NCI-H1105 (cell line): ENCODE measurements at places on chromosomes 6 and 20.

DNA sequence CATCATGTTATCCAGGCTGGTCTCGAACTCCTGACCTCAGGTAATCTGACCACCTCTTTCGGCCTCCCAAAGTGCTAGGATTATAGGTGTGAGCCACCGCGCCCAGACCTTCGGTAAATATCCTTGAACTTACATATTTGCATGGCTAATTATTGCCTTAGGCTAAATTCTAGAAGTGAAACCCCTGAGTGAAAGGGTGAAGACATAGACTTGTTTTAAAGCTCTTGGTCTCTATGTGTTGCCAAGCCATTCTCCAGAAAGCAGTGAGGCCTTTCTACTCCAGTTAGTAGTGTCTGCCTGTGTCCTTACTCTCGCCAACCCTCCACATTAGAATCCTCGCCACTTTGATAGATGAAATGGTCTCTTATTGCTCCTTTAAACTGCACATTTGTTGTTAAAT, 2.6 kb upstream of the NOTCH4 start:
- DNase-seq: no peak

GRCh38 chr6:11356404-11357155, 124.1 kb upstream of the NEDD9 start:
- no peak for DNase-seq

- DNase-seq: no peak
Observed at GRCh38 chr6:80550748-80551147, 444.3 kb downstream of the BCKDHB start.

DNA sequence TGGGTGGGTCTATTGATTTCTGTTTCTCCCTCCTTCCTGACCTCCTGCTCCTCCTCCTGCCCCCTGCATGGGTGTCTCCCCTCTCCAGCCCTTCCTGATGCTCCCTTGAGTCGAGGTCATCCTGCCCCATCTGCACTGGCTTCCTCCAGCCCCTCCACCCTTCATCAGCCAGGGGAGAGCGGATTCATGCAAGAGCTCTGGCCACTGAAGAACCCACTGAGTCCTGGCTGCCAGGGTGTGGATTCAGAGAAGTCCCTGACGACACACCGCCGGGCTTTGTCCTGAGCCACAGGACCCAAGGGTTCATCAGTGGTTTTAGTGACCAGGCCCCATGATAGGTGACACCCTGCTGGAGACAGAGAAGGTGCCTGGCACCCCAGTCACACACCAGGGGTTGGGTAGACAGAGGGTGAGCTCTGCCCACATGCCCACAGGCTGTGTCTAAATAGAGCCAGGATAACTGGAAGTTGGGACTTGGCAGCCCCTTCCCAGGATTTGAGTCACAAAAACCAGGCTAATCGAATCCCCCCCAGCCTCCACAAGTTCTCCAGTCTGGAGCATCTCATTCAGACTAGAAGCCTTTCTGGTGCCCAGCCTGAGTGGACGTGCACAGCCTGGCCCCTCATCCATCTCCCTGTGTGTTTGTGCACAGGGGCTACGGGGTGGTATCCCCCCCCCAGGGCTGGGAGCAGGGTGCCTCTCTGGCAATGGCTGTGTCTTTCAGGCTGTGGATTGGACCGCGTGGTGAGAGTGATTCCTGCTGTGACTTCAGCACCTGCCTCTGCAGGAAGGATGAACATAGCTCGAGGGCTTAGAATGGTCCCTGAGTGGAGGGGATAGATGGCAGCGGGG, 1.2 kb downstream of the GFRA4 start:
- DNase-seq: no peak

- DNase-seq: no peak
Observed at GRCh38 chr6:159933077-159933476, 35.8 kb upstream of the IGF2R start.

GRCh38 chr6:63821442-63821841, 185.8 kb downstream of the PHF3 start:
- DNase-seq: no peak

GRCh38 chr6:131038597-131039344, 24.3 kb downstream of the EPB41L2 start:
- DNase-seq: no peak

- no peak for DNase-seq
Observed at GRCh38 chr6:160949531-160949930, 42.0 kb upstream of the MAP3K4 start.

- no peak for DNase-seq
Observed at GRCh38 chr6:76814496-76815458, 648.5 kb downstream of the HTR1B start.

- no peak for DNase-seq
Observed at GRCh38 chr6:27358786-27359185, 29.8 kb upstream of the ZNF391 start.

- peak; percentile 8 for DNase-seq
Observed at GRCh38 chr6:167781066-167781767, 45.5 kb upstream of the AFDN start.

DNA sequence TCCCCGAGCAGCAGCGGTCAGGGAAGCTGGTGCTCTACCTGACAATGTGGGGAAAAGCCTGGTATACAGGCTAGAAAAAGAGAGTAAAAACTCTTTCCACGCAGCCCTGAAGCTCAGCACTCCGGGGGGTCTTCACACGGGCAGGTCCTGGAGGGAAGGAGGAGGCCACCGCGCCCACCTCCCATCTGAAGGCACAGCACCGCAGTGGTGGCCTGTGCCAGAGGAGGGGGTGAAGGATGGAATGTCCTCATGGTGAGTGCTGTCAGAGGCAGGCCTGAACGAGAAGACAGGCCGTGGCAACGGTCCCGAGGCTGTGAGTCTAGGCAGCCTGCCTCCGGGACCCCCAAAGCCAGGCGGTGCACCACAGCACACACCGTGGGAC, 5.8 kb downstream of the SLC2A4RG start:
- DNase-seq: no peak

DNA sequence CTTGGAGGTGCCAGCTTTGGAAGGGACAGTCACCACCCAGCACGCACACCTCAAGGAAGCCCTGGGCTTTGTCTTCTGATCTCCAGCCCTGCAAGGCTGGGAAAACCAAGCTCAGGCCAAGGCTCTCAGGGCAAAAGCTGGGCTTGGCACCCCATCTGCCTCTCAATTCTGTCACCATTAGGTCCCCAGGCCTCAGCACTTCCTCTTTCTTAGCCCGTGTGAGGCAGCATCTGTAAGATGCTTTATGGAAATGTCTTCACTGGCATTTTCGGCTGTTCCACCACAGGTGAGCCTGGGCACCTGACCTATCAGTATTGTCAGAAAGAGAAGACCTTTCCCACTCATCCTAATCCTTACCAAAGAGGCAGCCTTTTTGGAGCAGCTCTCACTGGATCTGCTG, 24.6 kb downstream of the GMEB2 start:
- no peak for DNase-seq

- no peak for DNase-seq
Observed at GRCh38 chr20:63756648-63756991, 17.0 kb downstream of the SLC2A4RG start.

GRCh38 chr6:126076992-126077664, 90.8 kb downstream of the TRMT11 start:
- DNase-seq: no peak

DNA sequence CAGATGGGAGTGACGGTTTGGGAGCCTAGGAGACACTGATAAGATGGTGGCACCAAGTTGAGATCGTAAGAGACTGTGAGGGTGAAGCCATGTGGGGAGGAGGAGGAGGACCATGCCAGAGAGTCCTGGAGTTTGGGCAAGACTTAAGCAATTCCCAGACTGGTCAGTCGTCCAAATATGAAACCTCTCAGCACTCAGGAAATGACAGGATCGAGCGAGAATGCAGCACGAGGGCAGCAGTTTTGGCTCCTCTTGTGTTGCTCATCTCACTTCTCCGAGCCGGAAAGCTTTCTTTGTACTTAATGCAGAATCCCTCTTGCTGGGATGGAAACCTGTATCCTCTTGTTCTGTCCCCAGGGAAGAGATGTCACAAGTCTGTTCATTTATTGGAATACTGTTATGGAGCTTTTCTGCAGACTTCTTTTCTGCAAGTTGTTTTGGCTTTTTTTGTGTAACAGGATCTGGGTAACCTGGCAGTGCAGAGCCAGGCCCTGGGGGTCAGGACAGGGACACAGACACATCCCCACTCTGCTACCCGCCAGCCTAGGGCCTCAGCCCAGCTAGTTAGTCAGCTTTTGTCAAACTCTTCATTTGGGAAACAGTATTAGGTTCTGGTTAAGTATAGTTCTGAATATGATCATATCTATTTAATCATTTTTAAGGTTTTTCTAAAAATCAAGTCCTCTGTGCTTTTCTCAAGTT, 34.3 kb downstream of the FNDC1 start:
- DNase-seq: no peak

GRCh38 chr6:137937834-137938233, 70.8 kb downstream of the TNFAIP3 start:
- DNase-seq: no peak

- DNase-seq: no peak
Observed at GRCh38 chr20:58583586-58583985, 67.5 kb upstream of the STX16 start.

- no peak for DNase-seq
Observed at GRCh38 chr6:39350723-39351505, 28.4 kb upstream of the KCNK16 start.

DNA sequence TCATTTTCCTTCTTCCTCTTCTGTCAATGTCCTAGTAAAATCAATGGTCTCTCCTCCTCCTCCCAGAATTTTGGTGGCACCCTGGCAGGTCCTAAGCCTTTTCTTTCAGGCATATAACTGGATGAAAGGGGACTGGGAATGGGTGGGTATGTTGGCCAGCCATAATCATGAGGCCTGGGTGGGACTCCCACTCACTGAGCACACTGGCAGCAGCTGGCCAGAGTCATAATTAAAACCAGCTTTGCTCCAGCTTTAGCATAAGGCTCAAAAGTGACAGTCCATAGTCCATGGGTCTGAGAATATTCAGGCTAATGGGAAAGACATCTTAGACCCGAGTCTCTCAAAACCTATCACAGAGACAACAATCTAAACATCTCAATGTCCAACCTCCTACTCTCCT, 190.0 kb upstream of the BTBD3 start:
- DNase-seq: no peak

- DNase-seq: no peak
Observed at GRCh38 chr20:19696620-19697019, 61.4 kb upstream of the RIN2 start.

GRCh38 chr20:9359561-9360308, 154.7 kb upstream of the LAMP5 start:
- no peak for DNase-seq

DNA sequence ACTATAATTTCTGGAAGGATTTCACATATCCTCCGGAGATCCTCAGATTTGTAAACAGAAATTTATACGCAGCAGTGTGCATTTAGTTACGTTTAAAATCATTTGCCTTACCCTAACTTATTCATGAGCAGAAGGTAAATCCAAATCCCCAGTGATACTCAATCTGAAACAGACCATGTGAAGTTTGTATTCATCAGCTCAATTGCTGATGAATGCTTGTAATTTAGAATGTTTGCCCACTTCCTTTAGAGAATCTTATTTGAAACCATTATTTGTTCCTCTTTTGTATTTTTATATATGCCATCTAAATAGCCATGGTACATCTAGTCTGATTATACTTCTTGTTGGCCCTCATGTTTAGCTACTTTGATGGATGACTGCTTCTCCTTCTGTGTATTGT, 15.4 kb downstream of the TAAR1 start:
- no peak for DNase-seq

GRCh38 chr6:111722179-111722731, 116.6 kb upstream of the TRAF3IP2 start:
- no peak for DNase-seq

- no peak for DNase-seq
Observed at GRCh38 chr20:24781418-24781980, 167.6 kb upstream of the CST7 start.

DNA sequence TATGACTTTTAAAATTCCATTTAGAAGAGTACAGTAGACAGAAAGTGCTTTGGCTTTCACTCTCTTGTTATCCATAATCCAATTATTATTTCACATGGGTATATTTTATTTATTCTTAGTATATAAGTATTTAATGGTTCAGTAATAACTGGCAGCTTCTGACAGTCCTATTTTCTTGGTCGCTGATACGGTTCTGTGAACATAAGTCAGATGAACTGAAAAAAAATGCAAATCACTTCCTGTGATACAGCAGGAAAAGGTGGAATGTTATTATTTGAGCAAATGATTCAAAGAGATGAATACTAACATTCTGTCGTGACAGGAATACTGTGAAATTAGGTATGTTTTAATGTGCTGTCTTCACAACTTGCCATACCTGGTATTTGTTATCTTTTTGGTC, 132.3 kb downstream of the ARHGAP18 start:
- DNase-seq: no peak

DNA sequence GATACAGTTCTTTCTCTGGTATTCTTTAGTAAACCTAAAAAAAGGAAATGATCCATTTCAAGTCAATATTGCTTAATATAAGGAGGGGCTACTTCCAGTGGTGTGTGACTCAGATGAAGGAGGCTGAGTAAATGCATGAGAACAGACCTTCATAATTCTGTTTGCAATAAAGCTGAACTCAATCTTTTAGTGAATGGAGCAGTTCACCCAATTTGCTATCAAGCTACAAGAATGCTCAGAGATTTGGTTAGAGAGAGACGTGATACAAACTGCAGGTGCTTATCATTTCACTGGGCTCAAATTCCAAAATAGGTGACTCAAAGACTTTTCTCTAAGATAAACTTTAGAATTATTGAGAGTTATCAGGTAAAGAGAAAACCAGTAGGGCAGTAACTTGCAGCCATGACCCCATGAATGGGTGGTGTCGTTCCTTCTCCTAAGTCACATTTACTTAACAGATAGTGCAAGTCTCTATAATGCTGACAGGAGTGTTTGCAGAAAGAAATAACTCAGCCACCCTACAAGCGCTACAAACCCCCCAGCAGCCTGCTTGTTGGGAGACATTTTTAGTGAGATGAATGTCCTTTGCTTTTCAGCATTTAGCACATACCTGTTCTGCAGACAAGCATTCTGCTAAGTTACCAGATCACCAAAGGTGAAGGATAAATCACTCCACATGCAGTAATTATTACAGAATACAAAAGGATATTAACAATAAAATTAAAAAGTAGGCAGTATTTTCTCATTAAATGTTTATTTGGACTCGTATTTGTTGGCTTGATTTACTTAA, 16.4 kb upstream of the BLOC1S5 start:
- no peak for DNase-seq

DNA sequence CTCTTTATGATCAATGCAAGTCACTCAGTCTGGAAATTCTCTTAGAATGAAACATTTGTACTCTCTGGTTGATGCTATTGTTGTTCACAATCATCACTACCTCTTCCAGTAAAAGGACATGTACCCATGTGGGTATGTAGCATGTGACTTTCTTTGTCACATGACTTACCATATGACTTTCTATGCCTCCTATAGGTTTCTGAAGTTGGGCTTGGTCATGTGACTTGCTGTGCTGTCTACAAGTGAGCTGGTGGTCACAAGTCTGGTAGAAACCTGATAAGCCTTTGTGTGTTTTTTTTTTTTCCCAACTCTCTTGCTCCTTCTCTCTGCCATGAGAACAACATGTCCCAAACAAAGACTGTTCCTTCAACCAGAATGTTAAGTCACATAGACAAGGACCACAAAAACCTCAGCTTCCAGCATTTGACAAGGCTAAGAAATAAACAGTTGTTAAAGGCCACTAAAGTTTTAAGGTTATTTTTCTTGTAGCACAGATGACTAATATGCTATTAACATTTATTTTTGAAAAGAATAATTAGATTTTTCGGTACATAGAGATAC, 379.2 kb upstream of the SLC35B3 start:
- no peak for DNase-seq

- DNase-seq: no peak
Observed at GRCh38 chr6:163860287-163861081, 446.0 kb downstream of the QKI start.
